ENCODE measurements at places on chromosomes 1 and 21.

DNA sequence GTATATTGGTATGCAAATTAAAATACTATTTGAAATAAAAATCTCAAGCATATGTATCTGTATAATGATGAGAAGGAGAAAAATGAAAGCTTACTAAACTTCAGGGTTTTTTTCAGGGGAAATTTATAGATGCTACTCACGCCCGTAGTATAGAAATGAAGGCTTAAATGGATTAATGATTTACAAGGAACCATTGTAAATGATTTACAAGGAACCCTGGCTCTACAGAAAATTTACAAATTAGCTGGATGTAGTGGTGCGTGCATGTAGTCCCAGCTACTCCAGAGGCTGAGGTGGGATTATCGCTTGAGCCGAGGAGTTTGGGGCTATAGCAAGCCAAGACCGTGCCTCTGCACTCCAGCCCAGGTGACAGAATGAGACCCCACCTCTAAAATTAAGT lies 150.5 kb downstream of the PCBP3 start:
- no peak for DNase-seq

DNA sequence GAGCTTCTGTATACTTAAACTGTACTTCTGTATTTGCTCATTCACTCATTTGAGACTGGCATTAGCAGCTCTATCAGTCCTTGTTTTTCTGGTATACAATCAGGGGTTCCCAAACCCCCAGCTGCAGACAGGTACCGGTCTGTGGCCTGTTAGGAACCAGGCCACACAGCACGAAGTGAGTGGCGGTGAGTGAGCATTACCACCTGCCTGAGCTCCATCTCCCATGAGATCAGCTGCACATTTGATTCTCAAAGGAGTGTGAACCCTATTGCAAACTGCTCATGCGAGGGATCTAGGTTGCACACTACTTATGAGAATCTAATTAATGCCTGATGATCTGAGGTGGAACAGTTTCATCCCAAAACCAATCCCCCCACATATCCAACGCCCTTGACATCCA lies 18.2 kb upstream of the NUF2 start:
- no peak for DNase-seq

DNA sequence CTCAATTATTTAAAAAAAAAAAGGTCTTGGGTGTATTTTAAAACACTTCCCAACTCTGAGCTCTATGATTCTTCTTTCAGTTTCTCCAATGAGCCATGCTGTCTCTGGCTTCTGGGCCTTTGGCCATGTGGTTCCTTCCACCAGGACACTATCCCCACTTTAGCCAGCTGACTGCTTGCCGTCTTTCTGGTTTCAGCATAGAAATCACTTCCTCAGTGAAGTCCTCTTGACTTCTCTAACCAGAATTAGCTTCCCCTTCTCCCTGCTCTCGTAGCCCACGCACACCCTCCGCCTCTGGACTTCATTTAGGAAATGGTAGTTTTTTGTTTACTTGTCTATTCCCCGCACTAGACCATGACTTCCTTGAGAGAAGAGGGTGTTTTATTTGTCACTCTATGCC lies 1.1 kb upstream of the DIO1 start:
- DNase-seq, result no peak

- DNase-seq, result no peak
These were observed 1.2 kb downstream of the HHIPL2 start for GRCh38 chr1:222546548-222547259.

DNA sequence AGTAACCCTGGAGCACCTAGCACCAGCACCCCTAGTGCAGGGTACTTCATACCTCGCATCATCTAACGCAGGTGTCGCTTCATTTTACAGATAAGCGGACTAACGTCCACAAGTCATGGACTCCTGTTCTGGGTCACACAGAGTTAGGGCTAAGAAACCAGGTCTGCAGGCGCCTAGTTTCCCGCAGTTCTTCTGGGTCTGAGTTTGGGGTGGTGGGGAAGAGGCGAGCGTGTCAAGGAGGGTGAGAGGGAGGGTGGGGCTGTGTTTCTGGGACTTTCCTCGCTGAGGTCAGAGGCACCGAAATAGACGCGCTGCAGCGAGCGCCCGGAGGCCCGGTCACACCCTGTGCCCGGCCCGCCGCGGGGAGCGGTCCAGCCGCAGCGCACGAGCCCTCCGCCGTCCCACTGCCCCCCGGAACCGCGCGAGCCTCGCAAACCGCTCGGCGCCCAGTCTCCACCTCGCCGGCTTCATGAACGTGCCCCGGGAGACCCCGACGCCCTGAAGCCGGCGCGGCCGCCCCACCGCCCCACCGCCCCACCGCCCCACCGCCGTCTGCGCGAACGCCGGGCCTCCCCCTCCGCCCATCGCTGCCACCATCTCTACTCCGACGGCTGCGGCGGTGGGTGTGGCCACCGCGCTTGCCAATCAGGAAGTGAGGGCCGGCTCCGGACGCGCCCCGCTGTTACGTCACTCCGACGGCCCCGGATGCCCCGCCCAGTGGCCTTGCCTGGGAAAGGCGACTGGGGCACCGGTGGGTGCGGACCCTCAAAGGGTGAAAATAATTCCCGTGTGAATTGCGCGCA lies 12.3 kb downstream of the IFI6 start:
- peak; percentile 84 for DNase-seq

DNA sequence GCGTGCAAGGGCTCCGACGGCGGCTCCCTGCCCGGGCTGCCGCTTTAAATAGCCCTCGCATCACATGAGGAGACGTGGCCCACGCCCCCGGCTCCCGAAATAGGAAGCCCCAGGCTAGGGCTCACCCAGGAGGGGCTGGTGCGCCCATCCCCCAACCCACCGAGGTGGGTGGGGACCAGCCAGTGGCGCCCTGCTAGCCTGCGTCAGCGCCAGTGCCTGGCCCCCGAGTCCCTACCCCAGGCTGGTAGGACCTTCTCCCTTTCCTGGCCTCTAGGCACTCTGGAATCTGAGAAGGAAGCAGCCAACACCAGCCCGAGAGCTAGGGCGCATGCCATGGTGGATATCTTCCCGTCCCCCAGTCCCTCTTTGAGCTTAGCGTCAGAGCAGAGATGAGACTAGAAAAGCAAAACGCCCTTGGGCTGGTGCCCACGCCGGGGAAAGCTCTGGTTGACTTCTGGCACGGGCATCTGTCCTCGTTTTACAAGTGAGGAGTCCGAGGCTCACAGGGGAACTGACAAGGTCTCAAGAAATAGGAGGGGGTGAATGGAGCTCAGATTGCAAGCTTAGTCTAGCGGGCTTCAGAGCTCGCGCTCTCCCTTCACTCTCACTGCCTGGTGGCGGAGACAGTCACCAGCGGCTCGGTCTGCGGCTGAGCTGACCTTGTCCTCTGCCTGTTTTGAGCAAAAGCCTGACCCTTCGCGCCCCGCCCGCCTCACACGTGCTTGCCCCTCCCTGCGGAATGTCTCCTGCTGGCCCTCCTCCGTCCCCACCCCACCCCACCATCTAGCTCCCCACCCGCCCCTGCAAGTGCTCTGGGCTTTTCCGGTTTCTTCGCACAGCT lies at the start of gene FABP3:
FABP3 (minus strand) TSS at position 21 of the 841 bp plus-strand sequence. CDS start 62 bp downstream, outside the sequence.
- peak; percentile 50 for DNase-seq

GRCh38 chr1:198691063-198691462 lies 52.2 kb downstream of the PTPRC start:
- no peak for DNase-seq

DNA sequence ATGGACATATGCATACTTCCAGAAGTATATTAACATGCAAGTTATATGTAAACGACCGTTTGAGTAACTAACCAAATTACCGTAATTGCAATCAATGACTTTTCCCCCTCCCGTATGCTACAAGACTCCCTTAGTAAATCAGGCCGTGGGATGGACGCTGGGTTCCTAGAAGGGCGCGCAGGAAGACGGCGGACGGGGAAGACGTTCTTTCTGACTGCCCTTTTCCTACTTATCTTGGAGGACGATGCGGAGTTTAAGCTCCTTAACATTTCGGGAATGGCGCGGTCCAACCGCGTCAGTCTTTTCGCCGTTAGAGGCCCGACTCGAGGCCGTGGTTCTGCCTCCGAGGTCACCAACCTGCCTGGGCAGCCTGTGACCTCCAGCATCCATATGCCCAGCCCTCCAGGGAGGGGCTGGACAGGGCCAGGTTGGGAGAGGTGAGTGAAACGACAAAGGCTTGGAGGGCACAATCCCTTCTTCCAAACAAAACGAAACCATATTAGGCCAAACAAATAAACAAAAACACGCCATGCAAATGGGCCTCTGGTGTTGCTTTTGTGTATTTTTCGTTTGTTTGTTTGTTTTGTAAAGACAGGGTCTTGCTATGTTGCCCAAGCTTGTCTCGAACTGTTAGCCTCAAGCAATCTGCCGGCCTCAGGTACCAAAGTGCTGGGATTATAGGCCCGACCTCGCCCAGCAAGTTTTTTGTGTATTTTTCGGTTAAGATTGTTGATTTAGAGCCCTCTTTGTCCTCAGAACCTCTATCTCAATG lies 873 bp upstream of the PI4KB start:
- DNase-seq, result no peak

- DNase-seq, result no peak
These were observed 3.7 kb downstream of the GLIS1 start for GRCh38 chr1:53735261-53735660.

DNA sequence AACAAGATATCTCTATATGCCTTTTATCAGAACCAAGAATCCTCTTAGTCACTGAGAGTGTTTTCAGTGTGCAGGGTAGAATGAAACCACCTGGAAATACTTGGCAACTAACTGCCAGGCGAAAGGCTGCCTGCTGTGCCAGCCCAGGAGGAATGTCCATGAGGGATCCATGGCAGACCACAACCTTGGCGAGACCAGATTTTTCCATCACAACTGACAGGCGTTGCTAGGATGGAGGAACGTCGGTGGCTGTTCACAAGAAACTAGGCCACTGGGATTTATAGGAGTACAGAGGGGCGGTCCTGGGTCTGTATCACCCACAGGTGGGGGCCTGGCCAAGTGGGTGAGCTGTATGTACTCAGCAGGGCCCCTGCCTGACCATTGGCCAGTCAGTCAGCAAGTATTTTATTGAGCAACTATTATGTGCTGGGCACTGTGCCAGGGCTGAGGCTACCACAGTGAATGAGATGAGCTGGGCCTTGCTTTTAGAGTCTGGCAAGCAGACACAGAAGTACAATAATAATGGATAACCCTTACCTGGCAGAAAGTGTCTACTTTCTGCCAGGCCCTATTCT lies 199.4 kb downstream of the FOXD2 start:
- DNase-seq, result no peak

GRCh38 chr1:27009601-27010197 lies 3.0 kb downstream of the TENT5B start:
- no peak for DNase-seq

- no peak for DNase-seq
These were observed 1.1 kb upstream of the MAP7D1 start for GRCh38 chr1:36154765-36155407.

- DNase-seq, result no peak
These were observed 4.4 kb upstream of the IGSF3 start for GRCh38 chr1:116671912-116672311.

GRCh38 chr1:164660412-164660772 lies 101.4 kb downstream of the PBX1 start:
- no peak for DNase-seq

- no peak for DNase-seq
These were observed 2.7 kb downstream of the COL24A1 start for GRCh38 chr1:86153836-86154235.

- peak; percentile 76 for DNase-seq
These were observed 2.8 kb downstream of the KCNN3 start for GRCh38 chr1:154867064-154867825.

- peak; percentile 36 for DNase-seq
These were observed 47.7 kb downstream of the ZNF644 start for GRCh38 chr1:90973897-90974798.

- DNase-seq, result peak; percentile 81
These were observed 6.1 kb downstream of the ERRFI1 start for GRCh38 chr1:8020032-8020431.

- DNase-seq, result no peak
These were observed 290.4 kb upstream of the PLXNA2 start for GRCh38 chr1:208534599-208534897.

DNA sequence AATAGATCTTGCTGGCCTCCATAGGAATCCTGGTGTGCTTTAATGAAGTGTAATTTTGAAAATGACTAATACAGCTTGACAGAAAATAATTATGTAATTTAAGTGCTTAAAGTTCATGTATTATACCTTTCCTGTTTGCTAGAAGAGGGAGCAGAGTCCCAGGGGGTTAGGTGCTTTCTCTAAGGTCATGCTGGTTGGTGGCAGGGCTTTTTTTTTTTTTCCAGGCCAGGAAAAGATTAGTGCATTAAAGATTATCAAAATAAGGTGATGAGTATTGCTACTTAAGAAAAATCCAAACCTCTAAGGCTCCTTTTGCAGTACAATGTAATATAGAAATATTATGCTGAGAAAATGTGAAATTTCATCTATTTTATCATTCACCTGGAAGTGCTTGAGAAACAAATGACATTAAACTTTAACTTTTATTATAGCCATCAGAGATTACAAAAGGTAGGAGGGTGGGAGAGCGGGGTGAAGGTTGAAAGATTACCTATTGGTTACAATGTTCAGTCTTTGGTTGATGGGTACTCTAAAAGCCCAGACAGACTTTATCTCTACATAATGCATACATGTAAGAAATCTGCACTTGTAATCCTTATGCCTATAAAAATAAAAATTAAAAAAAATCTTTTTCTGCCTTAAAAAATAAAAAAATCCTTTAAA lies 110.8 kb downstream of the RABGAP1L start:
- DNase-seq, result no peak

DNA sequence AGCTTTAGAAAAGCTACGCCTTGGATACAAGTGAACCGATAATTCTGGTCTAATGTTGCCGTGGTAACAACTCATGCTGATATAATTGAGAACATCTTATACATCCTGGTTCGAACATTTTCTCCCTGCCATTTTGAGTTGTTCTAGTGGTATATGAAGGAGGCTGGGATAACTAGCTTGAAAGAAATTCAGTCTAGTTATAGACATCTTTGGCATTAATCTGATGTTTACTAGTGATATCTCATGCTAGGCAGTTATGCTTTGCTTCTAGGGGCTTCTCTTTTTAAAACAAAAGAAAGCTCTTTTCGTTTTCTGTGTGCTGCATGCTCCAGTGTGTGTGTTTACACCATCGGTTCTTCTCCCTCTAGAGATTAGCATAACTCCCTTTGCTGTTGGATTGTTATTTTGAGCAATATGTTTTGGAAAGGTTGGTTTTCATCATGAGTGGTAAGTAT lies 20.5 kb downstream of the PRKACB start:
- DNase-seq, result no peak

- no peak for DNase-seq
These were observed 41.1 kb downstream of the WNT9A start for GRCh38 chr1:227906550-227907071.

DNA sequence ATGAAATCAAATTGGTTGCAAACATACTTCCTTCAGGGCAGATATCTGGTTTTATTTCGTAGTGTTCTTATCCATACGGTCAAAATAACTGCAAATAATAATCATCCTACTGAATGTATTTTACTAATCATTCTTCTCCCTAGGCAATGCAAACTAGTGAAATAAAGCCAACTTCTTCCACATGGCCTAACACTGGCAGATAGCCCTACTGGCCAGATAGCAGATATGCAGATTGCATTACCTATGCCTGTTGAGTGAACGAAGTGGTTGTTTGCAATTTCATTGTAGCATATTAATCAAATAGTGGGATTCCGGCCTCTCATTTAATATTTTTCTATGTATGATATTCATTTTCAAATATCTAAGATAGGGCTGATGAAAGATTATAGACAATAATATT lies 116.2 kb downstream of the CENPF start:
- no peak for DNase-seq

All from dermis blood vessel endothelial cell (primary cell).